ENCODE measurements at places on chromosomes 12 and 14. TPM values are rescaled to one million over a fixed set of nuclear protein-coding genes. Genes with fewer than 3 reads are reported as not detected.

- no peak for DNase-seq
- no peak overlapping the region for H3K27ac ChIP-seq
- peaks cover 44% of the 10 kb centered on the region for H3K27me3 ChIP-seq
- peaks cover 6% of the 10 kb centered on the region for H3K4me1 ChIP-seq
These were observed 188.5 kb upstream of the PRMT8 start for GRCh38 chr12:3302401-3303041.

The CLEC4D gene
- total RNA-seq: 0.35 TPM

GRCh38 chr14:100323121-100323941, at the start of gene SLC25A47:
Gene SLC25A47 (plus strand): TSS chr14:100323339. CDS start chr14:100323415, 76 bp downstream.
- H3K27me3 ChIP-seq: no peaks in the 10 kb centered on the region
- peaks cover 5% of the 10 kb centered on the region for H3K4me1 ChIP-seq
- H3K27ac ChIP-seq: no peak within 1 kb of the TSS
- no peaks in the 10 kb centered on the region for H3K36me3 ChIP-seq

DNA sequence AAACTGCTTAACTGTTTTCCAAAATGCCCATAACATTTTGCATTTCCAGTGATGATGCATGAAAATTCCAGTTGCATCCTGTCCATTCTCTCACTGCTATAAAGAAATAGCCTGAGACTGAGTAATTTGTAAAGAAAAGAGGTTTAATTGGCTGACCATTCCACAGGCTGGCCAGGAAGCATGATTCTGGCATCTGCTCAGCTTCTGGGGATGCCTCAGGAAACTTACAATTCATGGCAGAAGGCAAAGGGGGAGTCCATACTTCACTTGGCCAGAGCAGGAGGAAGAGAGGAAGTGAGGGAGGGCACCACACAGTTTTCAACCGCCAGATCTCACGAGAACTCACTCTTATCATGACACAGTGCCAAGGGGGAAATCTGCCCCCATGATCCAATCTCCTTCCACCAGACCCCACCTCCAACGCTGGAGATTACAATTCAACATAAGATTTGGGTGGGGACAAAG, 18.2 kb upstream of the CLEC2D start:
- no peak for DNase-seq
- H3K27me3 ChIP-seq: no peaks in the 10 kb centered on the region
- H3K27ac ChIP-seq: peak overlapping the region; percentile 95
- peaks cover 16% of the 10 kb centered on the region for H3K4me1 ChIP-seq

GRCh38 chr14:39230416-39231035, 3.2 kb upstream of the MIA2 start:
- H3K27ac ChIP-seq: no peak overlapping the region
- no peak overlapping the region for H3K4me3 ChIP-seq
- no peak for DNase-seq
- no peaks in the 10 kb centered on the region for H3K27me3 ChIP-seq

- H3K27ac ChIP-seq: no peak overlapping the region
- DNase-seq: peak; percentile 82
- no peaks in the 10 kb centered on the region for H3K27me3 ChIP-seq
- no peak overlapping the region for H3K4me3 ChIP-seq
- H3K4me1 ChIP-seq: peaks cover 15% of the 10 kb centered on the region
- no peaks in the 10 kb centered on the region for H3K36me3 ChIP-seq
These were observed 64.2 kb downstream of the CLMN start for GRCh38 chr14:95255487-95255886.

- no peak overlapping the region for H3K4me3 ChIP-seq
- no peaks in the 10 kb centered on the region for H3K27me3 ChIP-seq
- no peaks in the 10 kb centered on the region for H3K36me3 ChIP-seq
- no peak for DNase-seq
These were observed 25.1 kb downstream of the ASPG start for GRCh38 chr14:104110491-104111209.

- H3K36me3 ChIP-seq: no peaks in the 10 kb centered on the region
- H3K27me3 ChIP-seq: no peaks in the 10 kb centered on the region
- no peak for DNase-seq
These were observed 63.9 kb downstream of the MYRFL start for GRCh38 chr12:69888901-69889300.

The TFCP2 gene
- total RNA-seq: 24.1 TPM

The MYH6 gene
- 1.5 TPM for total RNA-seq

GRCh38 chr12:93297536-93297935, 80.2 kb upstream of the NUDT4 start:
- H3K4me3 ChIP-seq: no peak overlapping the region
- no peaks in the 10 kb centered on the region for H3K4me1 ChIP-seq
- no peaks in the 10 kb centered on the region for H3K27me3 ChIP-seq

- H3K36me3 ChIP-seq: no peaks in the 10 kb centered on the region
- peak; percentile 51 for DNase-seq
- H3K27me3 ChIP-seq: no peaks in the 10 kb centered on the region
- peak overlapping the region; percentile 84 for H3K27ac ChIP-seq
These were observed 198.7 kb upstream of the PLEKHG7 start for GRCh38 chr12:92503971-92504593.

GRCh38 chr12:68237619-68238018, 12.0 kb upstream of the IL26 start:
- no peak overlapping the region for H3K27ac ChIP-seq
- no peak for DNase-seq
- no peaks in the 10 kb centered on the region for H3K36me3 ChIP-seq
- H3K27me3 ChIP-seq: no peaks in the 10 kb centered on the region
- H3K4me1 ChIP-seq: peaks cover 24% of the 10 kb centered on the region

DNA sequence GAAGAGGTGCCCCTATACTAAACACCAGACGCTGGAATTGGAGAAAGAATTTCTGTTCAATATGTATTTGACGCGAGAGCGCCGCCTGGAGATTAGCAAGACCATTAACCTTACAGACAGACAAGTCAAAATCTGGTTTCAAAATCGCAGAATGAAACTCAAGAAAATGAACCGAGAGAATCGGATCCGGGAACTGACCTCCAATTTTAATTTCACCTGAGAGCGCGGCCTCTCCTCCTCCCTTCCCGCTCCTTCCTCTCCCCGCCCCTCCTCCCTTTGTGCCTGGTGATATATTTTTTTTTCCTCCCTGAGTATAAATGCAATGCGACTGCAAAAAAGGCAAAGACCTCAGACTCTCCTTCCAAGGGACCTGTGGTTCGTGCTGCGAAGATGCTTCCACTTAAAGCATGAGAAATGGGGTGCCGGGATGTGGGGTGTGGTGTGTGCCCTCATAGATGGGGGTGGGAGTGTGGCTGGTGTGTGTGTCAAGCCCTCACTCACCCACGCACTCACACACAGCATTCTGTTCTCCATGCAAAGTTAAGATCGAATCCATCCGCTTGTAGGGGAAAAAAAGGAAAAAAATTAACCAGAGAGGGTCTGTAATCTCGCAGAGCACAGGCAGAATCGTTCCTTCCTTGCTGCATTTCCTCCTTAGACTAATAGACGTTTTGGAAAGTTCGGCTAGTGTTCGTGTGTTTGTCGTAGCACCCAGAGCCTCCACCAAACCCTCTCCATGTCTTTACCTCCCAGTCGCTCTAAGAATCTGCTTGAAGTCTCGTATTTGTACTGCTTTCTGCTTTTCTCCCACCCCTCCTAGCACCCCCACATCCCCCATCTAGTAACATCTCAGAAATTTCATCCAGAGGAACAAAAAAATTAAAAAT, 4.5 kb downstream of the HOXC10 start:
- H3K27ac ChIP-seq: no peak overlapping the region
- H3K36me3 ChIP-seq: no peaks in the 10 kb centered on the region
- H3K4me1 ChIP-seq: peaks cover 3% of the 10 kb centered on the region
- peaks cover 100% of the 10 kb centered on the region for H3K27me3 ChIP-seq
- H3K4me3 ChIP-seq: no peak overlapping the region

The LALBA gene
- total RNA-seq: not detected

GRCh38 chr14:24013654-24014514, 25.2 kb downstream of the DHRS4L2 start:
- peaks cover 8% of the 10 kb centered on the region for H3K4me1 ChIP-seq
- H3K36me3 ChIP-seq: no peaks in the 10 kb centered on the region
- H3K27me3 ChIP-seq: no peaks in the 10 kb centered on the region
- no peak for DNase-seq
- H3K4me3 ChIP-seq: no peak overlapping the region
- no peak overlapping the region for H3K27ac ChIP-seq

DNA sequence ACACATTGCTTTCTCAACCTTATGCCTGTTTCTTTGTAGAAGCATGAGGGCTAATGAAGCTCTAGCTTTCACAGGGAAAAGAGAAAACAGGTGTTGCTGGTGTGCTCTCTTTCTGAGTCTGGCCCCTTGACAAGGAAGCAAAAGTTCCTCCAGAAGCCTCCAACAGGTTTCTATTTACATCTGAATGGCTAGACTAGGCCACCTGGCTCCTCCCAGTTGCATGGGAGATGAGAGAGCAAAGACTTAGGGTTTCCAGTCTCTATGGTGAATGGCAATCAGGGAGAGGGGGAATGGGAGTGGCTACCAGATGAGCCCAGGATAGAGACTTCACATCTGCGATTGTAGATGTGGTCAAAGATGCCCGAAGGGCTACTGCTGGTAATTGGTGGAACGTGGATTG, 138.1 kb upstream of the PLXNC1 start:
- H3K36me3 ChIP-seq: no peaks in the 10 kb centered on the region
- no peak overlapping the region for H3K27ac ChIP-seq
- no peak for DNase-seq
- no peaks in the 10 kb centered on the region for H3K4me1 ChIP-seq
- no peak overlapping the region for H3K4me3 ChIP-seq
- no peaks in the 10 kb centered on the region for H3K27me3 ChIP-seq

GRCh38 chr14:49364752-49365117, 221.4 kb downstream of the RPS29 start:
- H3K27me3 ChIP-seq: no peaks in the 10 kb centered on the region
- H3K4me3 ChIP-seq: no peak overlapping the region
- no peak overlapping the region for H3K27ac ChIP-seq
- H3K36me3 ChIP-seq: no peaks in the 10 kb centered on the region
- no peaks in the 10 kb centered on the region for H3K4me1 ChIP-seq

The CHST11 gene
- total RNA-seq: 39.3 TPM

- H3K27ac ChIP-seq: peak overlapping the region; percentile 91
- H3K27me3 ChIP-seq: no peaks in the 10 kb centered on the region
- peaks cover 55% of the 10 kb centered on the region for H3K4me1 ChIP-seq
- no peak for DNase-seq
These were observed 811 bp upstream of the FBRSL1 start for GRCh38 chr12:132489078-132489601.

DNA sequence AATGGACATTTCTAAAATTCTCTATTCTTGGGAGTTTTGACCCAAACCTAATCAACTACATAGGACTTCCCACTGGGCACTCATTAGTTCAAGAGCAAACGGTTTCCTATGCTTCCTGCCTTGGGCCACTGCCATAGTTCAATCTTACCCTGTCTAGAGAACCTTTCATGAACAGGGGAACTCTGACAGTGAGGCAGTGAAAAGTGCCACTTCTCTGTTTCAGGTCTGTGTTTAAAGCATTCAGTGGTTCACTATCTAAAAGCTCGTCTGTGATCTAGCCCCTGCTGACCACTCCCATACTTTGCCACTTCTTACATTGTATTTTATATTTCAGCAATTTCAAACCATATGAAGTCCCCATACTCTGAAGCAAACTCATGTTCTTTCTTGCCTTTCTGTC, 122.7 kb upstream of the IGF1 start:
- no peak for DNase-seq
- H3K27ac ChIP-seq: no peak overlapping the region

DNA sequence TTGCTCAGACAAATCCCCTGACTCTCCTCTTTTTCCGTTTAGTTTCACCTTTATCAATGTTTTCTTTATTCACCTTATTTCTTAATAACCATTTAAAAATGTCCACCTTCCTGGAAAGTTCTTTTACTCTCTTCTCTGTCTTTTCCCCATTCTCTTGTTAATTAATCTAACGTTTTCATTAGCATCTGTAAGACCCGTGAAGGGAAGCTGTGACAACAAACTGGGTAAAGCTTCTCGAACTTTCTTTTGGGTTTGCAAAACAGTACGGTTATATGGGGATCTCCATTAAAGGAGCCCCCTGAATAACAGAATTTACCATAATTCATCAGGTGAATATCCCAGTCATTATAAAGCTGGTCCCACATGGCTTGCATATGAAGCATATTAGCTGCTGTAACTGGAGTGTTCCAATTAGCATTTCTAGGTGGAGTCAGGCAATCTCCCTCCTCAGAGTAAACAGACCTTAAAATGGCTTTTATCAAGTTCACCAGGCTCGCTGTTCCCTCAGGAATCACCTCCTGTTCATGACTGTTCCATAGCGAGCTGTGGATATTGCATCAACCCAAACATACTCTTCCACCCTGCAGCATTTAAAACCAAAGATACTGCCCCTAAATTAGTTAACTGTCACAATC, 42.4 kb downstream of the TMEM30B start:
- H3K27ac ChIP-seq: no peak overlapping the region
- H3K27me3 ChIP-seq: no peaks in the 10 kb centered on the region
- DNase-seq: no peak
- no peaks in the 10 kb centered on the region for H3K36me3 ChIP-seq

DNA sequence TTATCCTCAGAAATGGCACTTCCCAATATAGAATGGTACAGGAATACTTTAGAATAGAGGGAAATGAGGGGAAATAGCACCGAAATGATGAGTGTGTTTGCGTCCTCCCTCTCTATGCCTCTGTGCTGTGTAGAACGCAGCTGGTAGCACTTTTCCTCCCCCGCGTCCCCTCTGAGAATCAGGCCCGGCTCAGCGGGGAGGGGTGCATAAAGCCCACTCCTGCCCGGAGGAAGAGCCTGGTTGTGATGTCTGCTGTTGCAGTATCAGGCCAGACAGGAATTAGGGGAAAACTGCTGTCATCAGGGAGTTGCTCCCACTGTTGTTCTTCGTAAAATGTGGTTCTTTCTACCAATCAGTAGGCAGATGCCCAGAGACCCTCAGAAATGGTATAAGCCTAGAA, 76.0 kb downstream of the GALNT8 start:
- H3K4me1 ChIP-seq: no peaks in the 10 kb centered on the region
- H3K27ac ChIP-seq: no peak overlapping the region
- no peak for DNase-seq
- no peak overlapping the region for H3K4me3 ChIP-seq

The COX8C gene
- not detected for total RNA-seq

DNA sequence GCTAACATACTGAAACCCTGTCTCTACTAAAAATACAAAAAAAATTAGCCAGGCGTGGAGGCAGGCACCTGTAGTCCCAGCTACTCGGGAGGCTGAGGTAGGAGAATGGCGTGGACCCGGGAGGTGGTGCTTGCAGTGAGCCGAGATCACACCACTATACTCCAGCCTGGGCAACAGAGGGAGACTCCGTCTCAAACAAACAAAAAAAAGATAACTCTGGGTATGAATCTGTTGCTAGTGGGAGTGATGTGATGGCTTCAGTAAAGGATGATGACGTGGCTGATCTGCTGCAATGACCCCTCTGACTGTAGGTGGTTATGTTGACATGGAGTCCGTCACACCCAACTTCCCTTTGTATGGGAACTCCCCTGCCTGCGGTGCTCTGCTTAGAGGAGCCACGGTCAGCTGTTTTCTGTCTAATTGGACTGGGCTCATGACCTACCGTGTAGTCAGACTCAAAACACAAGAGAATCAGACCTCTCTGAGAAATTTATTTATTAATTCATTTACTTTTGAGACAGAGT, 59.1 kb upstream of the MED13L start:
- no peak for DNase-seq
- H3K4me1 ChIP-seq: no peaks in the 10 kb centered on the region
- H3K27me3 ChIP-seq: no peaks in the 10 kb centered on the region
- no peaks in the 10 kb centered on the region for H3K36me3 ChIP-seq

GRCh38 chr12:27797301-27798025, 17.4 kb upstream of the MANSC4 start:
- H3K4me3 ChIP-seq: no peak overlapping the region
- no peak overlapping the region for H3K27ac ChIP-seq
- no peaks in the 10 kb centered on the region for H3K27me3 ChIP-seq
- H3K4me1 ChIP-seq: no peaks in the 10 kb centered on the region

The SLCO1A2 gene
- total RNA-seq: 0.03 TPM
